ENCODE measurements at places on chromosomes 3 and 15. TPM values are rescaled to one million over a fixed set of nuclear protein-coding genes. Genes with fewer than 3 reads are reported as not detected.

ATG3 gene
- 75.1 TPM for total RNA-seq

TRAK1 gene
- total RNA-seq = 38.4 TPM

CASR gene
- not detected for total RNA-seq

GRCh38 chr3:10596746-10597448 is 91.5 kb upstream of the ATP2B2 start:
- DNase-seq = no peak

- peak; percentile 10 for DNase-seq
Observed at GRCh38 chr3:165254812-165255211, 58.6 kb upstream of the SLITRK3 start.

GRCh38 chr15:64901914-64902313 is 9.8 kb upstream of the ANKDD1A start:
- no peak for DNase-seq

DNA sequence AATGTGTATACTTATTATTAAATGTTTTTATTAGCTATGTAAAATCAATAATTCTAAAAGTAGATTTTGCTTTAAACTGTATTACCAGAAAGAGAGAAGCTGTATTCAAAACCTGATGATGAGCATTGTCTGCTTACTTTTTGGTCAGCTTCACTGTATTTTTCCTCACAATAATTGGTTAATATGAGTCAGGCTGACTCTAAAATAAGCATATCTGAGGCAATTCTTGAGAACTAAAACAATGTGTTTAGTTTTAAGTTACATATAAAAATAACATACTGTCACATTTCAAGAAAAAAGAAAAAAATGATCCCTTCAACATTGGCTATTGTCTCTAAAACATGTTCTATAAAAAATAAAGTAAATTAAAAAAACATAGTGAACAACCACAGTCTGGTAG is 66.1 kb downstream of the EPHA3 start:
- no peak for DNase-seq

- DNase-seq = no peak
Observed at GRCh38 chr15:48475600-48476395, 144.6 kb downstream of the DUT start.
